Mammary epithelial cell (primary cell): ENCODE measurements at places on chromosomes 16 and 17.

DNA sequence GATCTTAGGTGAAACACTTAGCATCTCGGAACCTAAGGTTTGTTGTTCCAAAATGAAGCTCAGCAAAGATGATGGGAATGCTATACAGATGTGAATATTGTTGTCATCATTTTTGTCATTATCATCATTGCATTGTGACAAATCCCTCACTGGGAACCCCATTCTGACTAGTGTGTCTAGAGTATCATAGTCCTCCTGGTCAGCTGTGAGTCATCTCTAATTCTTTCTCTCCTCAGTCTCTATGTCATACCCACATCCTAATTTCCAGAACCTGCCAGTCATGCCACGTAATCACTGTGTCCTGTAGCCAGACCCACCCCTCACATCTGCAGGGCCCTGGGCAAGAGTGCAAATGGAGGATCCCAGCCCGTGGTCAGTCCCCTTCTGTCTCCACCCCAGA is 60.5 kb upstream of the CLEC3A start:
- peak; percentile 30 for DNase-seq

- no peak for DNase-seq
Observed at GRCh38 chr16:23907903-23908302, 72.1 kb downstream of the PRKCB start.

DNA sequence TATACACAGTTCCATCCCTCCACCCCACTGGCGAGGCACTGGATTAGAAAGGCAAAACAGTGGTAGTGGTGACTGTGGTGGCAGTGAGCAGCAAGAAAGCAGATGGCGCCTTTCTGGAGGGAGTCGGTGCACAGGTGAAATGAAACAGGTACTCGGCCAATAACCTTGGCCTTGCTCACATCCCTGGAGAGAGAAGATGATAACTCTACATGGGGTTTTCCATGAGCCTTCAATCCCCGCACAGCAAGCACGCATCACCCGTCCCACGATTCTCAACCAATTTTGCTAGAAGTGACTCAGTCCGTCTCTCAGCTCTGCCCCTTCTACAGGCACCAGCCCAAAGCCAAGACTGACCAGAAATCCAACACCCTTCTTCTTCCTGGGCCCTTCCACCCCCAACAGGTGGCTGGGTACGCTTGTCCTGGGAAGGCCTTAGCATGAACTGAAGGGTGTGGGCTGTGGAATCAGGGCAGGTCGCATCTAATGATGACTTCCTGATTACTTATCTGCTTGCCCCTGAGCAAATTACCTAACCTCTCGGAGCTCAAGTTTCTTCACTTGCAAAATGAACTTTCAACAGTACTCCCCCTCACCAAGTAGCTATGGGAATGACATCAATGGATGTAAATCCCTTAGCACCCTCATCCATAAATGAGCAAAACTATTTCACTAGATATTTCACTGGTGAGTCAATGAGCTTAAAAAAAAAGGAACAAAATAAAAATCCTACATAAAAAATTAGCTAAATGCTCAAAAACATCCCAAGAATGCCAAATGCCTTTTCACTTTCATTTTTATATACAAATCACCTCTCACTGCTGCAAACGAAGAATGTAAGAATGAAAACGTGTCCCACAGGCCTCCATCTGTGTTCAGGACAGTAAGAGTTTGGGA is 18.0 kb downstream of the XPO6 start:
- peak; percentile 50 for DNase-seq

- DNase-seq: no peak
Observed at GRCh38 chr16:80092681-80093080, 448.1 kb upstream of the DYNLRB2 start.

DNA sequence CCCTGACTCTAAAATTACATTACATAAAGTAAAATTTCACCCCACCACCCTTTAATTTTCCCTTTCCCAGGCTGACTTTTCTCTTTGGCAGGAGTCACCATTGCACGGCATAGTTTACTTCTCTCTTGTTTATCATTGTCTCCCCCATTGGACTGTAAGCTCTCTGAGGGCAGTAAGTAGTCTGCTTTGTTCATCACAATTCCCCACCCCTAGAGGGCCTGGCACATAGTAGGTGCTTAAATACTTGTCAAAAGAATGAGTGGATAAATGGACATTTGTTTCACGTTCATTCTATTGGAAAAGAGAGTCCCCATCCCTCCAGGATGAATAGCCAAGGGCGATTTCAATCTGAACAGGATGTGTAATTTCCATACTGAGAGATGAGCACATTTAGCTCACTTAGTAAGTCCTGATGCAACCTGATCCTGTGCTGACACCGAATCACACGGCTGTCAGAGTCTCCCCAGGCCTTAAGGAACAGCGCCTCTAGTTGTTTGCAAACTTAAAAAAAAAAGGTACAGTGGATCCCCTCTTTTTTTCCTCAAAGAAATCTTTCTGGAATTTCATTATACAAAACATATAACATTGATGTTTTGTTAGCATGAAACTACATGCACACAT is 54.0 kb downstream of the AKAP1 start:
- DNase-seq: no peak

DNA sequence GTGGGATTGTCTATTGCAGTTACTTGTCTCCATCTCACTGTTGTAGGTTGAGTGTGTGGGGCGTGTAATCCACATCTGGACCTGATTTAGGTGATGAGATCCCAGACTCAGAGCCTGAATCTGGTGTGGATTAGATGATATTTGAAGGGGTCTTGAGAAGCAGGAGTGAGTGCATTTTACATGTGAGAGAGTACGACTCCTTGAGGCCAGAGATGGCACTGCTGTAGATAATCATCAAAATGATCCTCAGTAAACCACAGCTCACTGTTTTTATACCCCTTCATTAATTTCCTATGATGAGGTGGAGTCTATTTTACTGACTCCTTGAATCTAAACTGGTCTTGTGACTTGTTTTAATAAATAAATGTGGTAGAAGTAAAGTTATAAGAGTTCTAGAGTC is 732.5 kb downstream of the KCNJ2 start:
- no peak for DNase-seq

DNA sequence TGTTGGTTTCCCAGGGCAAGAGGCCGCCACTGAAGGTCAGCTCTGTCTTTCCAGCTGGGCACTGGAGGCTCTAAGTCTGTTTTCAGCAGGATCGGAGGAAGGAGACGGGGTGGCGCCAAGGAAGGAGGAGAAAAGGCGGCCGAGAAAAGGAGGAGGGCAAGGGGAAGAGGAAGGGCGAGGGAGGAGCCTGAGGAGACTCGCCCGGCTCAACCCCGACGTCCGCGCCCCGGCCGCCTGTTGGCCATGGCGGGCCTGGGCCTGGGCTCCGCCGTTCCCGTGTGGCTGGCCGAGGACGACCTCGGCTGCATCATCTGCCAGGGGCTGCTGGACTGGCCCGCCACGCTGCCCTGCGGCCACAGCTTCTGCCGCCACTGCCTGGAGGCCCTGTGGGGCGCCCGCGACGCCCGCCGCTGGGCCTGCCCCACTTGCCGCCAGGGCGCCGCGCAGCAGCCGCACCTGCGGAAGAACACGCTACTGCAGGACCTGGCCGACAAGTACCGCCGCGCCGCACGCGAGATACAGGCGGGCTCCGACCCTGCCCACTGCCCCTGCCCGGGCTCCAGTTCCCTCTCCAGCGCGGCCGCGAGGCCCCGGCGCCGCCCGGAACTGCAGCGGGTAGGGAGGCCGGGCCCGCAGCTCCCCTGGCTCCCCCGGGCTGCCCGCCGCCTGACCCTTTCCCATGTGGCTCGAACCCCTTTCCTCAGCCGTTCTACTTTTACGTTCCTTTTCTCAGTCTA is at the start of gene RNF135:
RNF135 (plus strand) TSS at position 209 of the 737 bp plus-strand sequence; CDS start at position 244, 35 bp downstream.
- peak; percentile 88 for DNase-seq

GRCh38 chr16:70793851-70794502 is 7.0 kb downstream of the VAC14 start:
- no peak for DNase-seq

- DNase-seq: peak; percentile 26
Observed at GRCh38 chr16:85192238-85193114, 80.2 kb upstream of the CIBAR2 start.

DNA sequence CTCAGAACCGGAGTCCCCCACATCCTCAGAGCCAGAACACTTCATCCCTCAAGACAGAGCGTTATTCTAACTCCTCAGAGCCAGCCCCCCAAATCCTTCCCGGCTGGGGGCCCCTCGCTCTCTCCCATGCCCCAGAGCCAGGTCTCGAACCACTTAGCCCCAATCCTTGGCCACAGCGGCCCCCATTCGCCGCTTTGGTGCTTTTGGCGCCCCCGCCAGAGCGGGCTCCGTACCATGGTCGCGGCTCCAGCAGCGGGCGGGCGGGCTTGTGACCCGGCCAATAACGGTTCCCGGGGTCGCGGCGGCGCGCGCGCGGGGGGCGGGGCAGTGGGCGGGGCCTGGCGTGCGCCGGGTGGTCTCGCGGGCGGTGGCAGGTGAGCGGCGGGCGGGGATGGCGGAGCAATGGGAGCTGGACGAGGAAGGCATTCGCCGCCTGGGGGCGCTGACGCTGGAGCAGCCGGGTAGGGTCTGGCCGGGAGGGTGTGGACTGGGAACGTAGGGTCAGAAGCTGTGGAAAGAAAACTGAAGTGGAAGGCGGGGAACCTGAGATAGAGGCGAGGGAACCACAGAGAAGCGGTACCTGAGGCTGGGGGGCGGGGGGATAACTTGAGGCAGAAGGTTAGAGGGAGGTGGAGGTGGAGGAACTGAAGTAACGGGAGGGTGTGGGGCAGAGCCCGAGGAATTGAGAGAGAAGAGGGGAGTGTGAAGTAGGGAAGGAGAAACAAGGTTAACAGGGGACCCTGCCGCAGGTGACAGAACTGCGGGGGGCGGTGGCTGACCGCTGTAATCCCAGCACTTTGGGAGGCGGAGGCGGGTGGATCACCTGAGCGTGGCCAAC is at the start of the genes KCTD19 and LRRC36:
KCTD19 (minus strand) TSS at position 270 of the 838 bp plus-strand sequence; CDS start at position 236, 34 bp downstream.
LRRC36 (plus strand) TSS at position 344 of the 838 bp plus-strand sequence; CDS start at position 392, 48 bp downstream.
- DNase-seq: no peak

DNA sequence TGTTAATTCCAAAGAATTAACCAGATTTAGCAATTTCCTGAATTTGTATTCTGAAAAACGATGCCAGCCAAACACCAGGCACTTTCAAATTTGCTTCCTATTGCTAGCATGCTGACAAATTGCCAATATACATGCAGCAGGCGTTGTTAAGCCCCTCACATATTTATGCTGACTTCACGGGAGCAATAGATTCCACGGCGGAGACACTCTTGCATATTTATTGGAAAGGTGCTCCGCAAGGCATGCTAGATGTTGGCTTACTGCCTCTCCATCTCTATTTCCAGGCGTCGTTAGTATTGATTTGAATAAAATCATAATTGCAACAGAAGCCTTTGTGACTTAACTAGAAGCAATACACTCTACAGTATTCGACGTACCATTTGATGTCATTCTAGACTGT is 211.0 kb upstream of the IRX5 start:
- DNase-seq: no peak

DNA sequence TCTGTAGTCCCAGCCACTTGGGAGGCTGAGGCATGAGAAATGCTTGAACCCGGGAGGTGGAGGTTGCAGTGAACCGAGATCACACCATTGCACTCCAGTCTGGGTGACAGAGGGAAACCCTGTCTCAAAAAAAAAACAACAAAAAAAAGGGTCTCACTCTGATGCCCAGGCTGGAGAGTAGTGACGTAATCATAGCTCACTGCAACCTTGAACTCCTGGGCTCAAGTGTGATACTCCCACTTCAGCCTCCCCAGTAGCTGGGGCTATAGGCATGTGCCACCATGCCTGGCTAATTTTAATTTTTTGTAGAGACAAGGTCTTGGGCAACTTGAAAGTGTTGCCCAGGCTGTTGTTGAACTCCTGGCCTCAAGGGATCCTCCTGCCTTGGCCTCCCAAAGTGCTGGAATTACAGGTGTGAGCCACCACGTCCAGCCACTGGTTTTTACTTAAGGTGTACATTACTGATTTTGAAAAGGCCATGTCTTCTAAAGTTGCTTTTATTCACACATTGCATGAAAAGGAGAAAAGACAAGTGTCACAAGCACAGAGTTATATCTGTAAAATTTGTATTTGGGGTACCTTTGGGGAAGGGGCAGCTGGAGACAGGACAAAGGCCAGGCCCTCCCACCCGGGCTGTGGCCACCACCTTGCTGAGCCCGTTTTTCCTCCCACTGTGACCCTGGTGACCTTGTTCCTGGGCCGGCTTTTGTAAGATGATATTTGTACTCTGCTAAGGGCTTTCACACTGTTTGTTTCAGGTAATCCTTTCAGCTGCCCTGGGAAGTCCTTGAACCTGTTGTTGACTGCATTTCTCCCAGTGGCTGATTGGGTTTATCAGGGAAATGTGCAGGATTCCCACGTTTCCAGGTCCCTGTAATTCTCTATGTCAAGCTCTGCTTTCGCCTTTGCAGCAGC is 11.5 kb downstream of the GPT2 start:
- DNase-seq: no peak

DNA sequence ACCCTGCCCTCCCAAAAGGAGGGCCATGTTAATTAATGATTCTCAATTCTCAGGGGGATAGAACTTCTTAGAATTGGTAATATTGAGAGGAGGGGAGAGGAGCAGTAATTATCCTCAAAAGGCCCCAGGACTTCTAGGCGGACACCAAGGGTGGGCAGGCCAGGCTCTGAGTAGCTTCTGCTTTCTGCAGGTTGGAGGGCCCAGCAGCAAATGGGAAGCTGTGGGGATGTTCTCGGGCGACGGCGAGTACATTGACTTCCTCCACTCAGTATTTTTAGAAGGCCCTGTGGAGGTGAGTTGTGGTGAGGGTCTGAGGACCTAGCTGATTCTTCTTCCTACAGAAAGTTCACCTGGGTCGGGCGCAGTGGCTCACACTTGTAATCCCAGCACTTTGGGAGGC is 57.5 kb downstream of the DNAH2 start:
- DNase-seq: no peak
